PC-9 (cell line): ENCODE measurements at places on chromosomes 12 and 14. TPM values are rescaled to one million over a fixed set of nuclear protein-coding genes. Genes with fewer than 3 reads are reported as not detected.

Gene IL26
- total RNA-seq = not detected in 2 replicates

Gene IQSEC3
- not detected in 2 replicates for total RNA-seq

Gene IAPP
- not detected in 2 replicates for total RNA-seq

Gene SLCO1B3
- 32.7 and 37.5 TPM in 2 replicates for total RNA-seq

Gene PTPRB
- 1.3 and 1.9 TPM in 2 replicates for total RNA-seq

Gene NFE2
- total RNA-seq = 1.5 and 1.7 TPM in 2 replicates

Gene KRT3
- total RNA-seq = 0.24 and 0.73 TPM in 2 replicates

Gene OTOGL
- total RNA-seq = not detected in 2 replicates

Gene KRT6A
- total RNA-seq = 55.9 and 87.5 TPM in 2 replicates

Gene TFCP2
- 17.1 and 25.7 TPM in 2 replicates for total RNA-seq

Gene PLA2G1B
- not detected in 2 replicates for total RNA-seq

Gene SOAT2
- total RNA-seq = 0.70 and 0.79 TPM in 2 replicates

Gene MYF5
- not detected in 2 replicates for total RNA-seq
